Aortic smooth muscle cell (primary cell): ENCODE measurements at places on chromosomes 5 and 9. TPM values are rescaled to one million over a fixed set of nuclear protein-coding genes. Genes with fewer than 3 reads are reported as not detected.

The NUTM2F gene
- total RNA-seq: not detected in 2 replicates

The DBH gene
- total RNA-seq: not detected in 2 replicates

The SLC6A18 gene
- not detected in 2 replicates for total RNA-seq

The ANKRD20A1 gene
- total RNA-seq: 0.12 and 0.53 TPM in 2 replicates

The SPATA31D4 gene
- total RNA-seq: not detected in 2 replicates

The KLF4 gene
- 25.3 and 32.1 TPM in 2 replicates for total RNA-seq

The TSSK1B gene
- under 0.01 and 0.13 TPM in 2 replicates for total RNA-seq

The CCL28 gene
- 1.1 and 1.6 TPM in 2 replicates for total RNA-seq

The PDE6A gene
- total RNA-seq: not detected in 2 replicates

The ELAVL2 gene
- 0.12 and 0.13 TPM in 2 replicates for total RNA-seq

The GPR150 gene
- 0.06 and 0.13 TPM in 2 replicates for total RNA-seq

The OCLN gene
- total RNA-seq: 0.66 and 1.1 TPM in 2 replicates

The KIF12 gene
- total RNA-seq: not detected in 2 replicates

The DND1 gene
- total RNA-seq: 0.13 and 0.19 TPM in 2 replicates

The PCDHGA4 gene
- total RNA-seq: 4.0 and 7.5 TPM in 2 replicates

The OGN gene
- 2.0 and 16.8 TPM in 2 replicates for total RNA-seq

The SHISAL2B gene
- not detected in 2 replicates for total RNA-seq

The SPOCK1 gene
- 50.3 and 224 TPM in 2 replicates for total RNA-seq

The TGFBI gene
- 483 and 730 TPM in 2 replicates for total RNA-seq

The GRM6 gene
- not detected in 2 replicates for total RNA-seq
